Small intestine (tissue), 16 donors: ENCODE measurements at places on chromosomes 7 and 10. TPM values are rescaled to one million over a fixed set of nuclear protein-coding genes. Genes with fewer than 3 reads are reported as not detected.

- no peak for DNase-seq
Measured at GRCh38 chr10:133143200-133143533, 16.9 kb upstream of the KNDC1 start.

DNA sequence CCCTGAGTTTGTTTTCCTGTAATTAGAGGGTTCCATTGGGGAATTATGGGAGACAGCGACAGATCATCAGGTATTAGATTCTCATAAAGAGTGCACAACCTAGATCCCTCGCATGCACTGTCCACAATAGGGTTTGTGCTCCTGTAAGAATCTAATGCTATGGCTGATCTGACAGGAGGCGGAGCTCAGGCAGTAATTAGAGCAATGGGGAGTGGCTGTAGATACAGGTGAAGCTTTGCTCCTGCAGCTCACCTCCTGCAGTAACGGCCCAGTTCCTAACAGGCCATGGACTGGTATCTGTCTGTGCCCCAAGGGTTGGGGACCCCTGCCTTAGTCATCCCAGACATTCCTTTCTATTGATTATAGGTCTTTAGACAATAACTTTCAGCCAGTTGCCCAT lies 894 bp upstream of the ZSCAN21 start:
- peak; percentile 41 for DNase-seq

DNA sequence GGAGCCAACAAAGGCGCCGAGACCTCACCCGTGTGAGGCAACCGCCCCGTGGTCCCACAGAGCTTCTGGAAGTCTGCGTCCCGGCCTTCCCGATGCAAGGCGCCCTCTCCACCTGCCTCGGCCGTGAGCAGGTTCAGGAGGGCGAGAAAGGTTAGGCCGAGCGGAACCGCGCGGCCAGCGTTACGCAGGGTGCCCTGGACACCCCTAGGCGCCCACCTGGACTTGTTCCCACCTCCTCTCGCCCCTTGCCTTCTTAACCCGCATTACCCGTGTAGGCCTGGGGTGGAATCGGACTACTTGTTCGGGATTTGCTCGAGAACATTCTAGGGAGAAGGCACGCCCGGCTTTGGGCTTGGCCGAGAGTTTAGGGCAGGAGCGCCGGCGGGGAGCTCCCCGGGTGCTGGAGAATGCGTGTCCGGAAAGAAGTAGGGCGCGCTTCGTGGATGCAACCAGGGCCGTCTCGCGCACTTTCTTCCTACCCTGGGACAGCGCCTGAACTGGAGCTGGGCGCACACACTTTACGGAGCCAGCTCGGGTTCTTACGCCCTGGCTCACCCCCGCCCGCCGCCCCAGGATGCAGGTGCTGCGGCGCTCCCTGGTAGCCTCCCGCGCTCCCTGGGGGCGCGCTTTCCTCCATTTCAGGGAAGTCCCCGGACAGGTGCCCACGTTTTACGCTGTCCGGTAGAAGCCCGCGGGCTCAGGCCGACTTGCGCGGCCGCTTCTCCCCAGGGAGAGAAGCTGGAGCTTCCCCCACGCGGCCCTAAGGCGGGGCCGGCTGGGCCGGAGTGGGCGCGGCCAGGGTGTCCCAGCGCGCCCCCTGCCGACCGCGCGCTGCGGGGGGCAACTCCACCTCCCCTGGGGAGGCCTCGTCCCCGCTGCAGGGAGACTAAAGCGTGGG lies 74.5 kb downstream of the INSIG1 start:
- no peak for DNase-seq

DNA sequence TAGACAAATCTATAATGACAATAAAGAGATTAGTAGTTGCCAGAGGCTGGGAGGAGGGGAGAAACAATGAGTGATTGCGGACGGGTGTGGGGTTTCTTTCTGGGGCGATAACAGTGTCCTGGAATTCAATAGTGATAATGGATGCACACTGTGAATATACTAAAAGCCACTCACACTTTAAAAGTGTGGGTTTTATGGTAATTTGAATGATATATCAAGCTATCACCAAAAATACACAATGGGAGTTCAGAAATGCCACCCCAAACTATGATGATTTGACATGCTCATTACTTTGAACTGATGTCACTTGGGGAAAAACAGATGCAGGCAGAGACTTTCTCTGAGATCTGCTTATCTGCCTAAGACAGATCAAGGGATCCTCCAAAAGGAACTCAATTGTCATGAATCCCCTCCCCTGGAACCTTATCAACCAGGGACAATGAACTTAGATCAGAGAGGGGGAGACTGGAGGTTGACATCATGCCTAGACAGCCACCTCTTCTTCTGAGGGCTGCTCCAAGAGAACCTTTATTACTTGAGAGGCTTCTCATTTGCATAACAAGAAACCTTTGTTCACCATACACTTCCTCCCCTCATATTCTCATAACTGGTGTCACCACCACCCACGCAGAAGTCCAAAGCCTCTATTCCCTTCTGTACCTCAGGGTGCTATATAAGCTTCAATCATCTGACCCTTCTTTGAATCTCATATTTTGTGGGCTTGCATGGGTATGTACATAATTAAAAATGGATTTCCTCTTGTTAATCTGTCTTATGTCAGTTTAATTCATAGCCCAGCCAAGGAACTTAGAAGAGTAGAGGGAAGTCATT lies 14.8 kb upstream of the ZC3HAV1 start:
- no peak for DNase-seq

The MMP21 gene
- 0.07 TPM for polyA plus RNA-seq
